ENCODE measurements at places on chromosomes 2 and 18.

DNA sequence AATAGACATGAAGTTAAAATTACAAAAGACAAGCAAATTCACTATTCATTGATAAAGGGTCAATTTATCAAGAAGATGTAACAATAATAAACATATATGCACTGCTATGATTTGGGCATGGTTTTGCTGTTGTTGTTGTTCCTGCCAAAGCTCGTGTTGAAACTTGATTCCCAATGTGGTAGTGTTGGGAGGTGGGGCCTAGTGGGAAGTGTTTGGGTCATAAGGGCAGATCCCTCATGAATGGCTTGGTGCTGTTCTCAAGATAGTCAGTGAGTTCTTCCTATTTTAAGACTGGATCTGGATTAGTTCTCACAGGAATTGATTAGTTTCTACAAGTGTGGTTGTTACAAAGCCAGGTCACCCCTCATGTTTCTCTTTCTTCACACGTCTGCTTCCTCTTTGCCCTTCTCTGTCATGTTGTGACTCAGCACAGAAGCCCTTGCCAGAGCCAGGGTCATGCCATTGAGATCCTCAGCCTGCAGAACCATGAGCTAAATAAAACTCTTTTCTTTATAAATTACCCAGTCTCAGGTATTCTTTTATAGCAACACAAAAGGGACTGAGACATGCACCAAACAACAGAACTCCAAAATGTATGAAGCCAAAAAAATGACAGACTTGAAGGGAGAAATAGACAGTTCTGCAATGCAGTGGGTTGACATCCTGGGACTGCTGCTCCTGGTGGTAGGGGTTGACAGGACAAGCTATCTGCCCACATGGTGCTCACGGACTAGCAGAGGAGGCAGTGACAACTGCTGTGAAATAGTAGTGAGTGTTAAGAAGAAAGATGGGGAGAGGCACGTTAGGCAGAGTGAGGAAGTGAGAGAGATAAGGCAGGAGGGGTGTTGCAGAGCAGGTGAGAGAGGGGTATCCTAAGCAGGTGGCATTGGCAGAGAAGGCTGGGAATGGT is 18.6 kb upstream of the SKA1 start:
- no peak for DNase-seq

GRCh38 chr18:56984731-56985130 is 162.2 kb upstream of the BOD1L2 start:
- DNase-seq: no peak

- no peak for DNase-seq
Measured at GRCh38 chr18:21904856-21905255, 164.3 kb downstream of the MIB1 start.

GRCh38 chr18:51345848-51346391 is 148.4 kb upstream of the MEX3C start:
- no peak for DNase-seq

GRCh38 chr2:60589104-60589503 is 35.6 kb upstream of the BCL11A start:
- no peak for DNase-seq

- DNase-seq: peak; percentile 17
Measured at GRCh38 chr2:165406173-165406572, 63.3 kb upstream of the CSRNP3 start.

DNA sequence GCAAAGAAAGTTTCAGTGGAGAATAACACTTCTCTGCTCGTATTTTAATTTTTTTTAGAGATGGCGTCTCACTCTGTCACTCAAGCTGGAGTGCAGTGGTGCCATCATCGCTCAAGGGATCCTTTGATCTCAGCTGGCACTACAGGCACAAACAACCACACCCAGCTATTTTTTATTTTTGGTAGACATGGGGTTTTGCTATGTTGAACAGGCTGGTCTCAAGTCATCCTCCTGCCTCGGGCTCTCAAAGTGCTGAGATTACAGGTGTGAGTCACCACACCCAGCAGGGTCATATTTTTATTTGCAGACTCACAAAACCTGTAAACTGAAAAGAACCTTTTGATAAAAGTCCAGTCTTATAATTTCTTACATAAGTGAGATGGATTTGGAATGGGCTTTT is 2.6 kb downstream of the TRAK2 start:
- no peak for DNase-seq

- no peak for DNase-seq
Measured at GRCh38 chr2:26337298-26337697, 8.6 kb upstream of the SELENOI start.

DNA sequence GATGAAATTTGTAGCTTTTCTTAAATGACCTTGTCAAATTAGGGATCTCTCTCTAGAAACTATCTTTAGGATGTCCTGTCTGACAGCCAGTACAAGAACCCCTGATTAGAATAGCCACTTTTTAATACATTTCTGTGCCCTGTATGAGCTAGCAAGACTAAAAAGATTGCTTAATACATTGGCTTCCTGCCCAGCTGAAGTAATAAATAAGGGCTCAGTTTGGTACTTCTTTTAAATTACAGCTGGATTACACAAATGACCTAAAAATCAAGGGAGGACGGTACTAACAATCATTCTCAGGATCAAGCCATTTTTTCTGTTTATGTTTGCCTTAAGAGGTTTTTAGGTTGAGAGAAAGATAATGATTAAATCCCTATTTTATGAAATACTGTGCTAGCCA is 11.6 kb upstream of the OLA1 start:
- DNase-seq: no peak

DNA sequence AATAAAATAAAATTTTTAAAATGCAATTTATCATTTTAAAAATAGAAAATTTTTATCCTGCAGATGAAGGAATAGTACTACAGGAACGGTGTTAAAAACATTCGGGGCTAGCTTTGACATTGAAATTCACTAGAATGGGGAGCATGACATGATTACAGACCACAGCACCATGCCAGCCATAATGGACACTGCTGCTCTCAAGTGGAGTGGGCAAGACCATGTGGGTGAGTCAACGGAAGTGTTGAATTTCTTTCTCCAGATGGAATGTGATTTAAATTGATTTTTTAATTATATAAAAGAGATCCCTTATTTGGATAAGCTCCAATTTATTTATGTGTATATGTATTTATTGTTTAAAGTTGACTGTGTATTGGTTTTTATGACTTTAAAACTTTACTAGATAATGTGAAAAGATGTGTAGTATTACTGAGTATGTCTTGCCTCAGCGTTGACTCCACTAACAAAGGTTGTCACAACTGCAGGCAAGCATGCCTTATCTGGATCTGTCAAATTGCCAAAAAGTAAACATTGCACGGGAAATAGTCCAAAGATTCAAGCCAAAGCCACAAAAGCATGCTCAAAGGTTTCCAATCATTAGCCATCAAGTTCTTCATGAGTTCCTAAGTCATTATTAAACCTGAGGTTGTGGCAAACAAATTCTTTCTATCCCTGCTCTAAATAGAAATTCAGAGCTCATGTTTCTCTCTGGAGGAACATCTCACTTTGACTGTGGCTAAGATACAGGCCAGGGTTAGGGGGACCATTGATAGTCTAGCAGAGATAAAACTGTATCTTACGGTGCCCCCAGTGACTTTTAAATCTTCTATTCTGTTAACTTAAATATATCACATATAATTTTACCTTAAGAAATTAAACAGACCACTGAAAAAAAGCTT is 536.9 kb downstream of the TMX3 start:
- DNase-seq: no peak

- DNase-seq: no peak
Measured at GRCh38 chr2:28636491-28636890, 115.1 kb upstream of the PPP1CB start.

DNA sequence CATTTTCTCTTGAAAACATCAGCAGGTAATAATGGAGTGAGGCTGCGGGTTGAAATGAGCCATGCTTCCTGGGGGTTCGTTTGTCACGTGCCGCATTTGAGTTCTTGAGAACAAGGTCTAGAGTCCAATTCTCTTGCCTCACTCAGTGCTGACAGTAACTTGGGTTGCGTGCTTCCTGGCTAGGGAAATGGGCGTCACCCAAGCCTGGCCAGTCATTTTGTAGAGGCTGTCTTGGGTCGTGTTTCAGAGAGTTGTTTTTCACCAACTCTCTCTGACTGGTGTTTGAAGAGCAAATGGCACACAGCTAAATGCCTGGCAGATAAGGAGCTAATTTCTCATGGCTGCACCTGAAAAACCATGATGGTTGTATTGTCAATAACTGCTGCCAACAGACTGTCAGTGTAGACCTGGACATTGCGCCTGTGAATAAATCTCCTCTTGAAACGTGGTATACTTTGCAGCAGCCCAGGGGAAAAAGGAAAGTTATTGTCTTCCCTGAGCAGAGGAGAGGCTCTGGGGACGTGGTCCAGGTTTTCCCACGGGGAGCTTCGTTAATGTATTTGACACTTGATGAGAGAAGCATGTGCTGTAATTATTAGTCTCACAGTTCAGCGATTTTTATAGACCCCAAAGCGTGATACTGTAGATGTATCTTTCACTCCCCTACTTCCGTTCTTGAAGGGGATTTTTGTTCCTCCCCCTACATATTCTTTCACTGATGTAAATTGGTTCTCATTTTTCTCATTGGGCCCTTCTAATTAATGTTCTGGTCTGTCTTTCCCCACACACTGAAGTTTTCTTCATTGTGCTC is 196.0 kb downstream of the FHOD3 start:
- DNase-seq: no peak

GRCh38 chr2:174692256-174692919 is 71.9 kb downstream of the CHRNA1 start:
- no peak for DNase-seq

GRCh38 chr2:8216397-8216796 is 465.5 kb upstream of the ID2 start:
- DNase-seq: no peak

DNA sequence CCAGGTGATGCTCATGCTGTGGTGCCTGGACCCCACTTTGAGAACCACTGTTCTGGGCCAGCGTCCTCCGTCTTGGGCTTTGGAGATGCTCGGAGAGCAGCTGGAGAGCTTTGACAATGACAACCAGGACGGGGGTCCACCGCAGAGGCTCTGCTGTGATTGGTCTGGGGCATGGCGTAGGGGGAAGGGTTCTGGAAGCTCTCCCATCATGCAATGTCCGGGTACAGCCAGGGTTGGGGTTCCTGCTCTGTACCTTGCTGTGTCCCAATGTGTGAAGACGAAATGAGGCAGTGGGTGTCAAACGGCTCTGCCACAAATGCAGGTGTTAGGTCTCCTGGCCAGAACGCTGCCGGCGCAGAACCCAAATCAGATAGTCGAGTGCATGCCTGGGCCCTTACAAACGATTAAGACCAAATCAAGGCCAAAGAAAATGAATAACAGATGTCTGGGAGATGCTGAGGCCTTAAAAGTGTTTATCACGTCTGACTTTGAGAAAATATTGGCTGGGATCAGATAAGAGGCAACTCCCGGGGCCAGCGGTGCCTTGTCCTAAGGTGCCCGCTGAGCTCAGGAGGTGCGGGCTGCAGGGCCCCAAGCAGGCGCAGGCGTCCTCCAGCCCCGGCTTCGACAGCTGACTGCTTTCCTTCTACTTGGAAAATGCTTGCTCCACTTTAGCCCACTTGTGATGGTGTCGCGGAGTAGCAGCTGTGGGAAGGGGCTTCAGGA is 117.2 kb downstream of the VAPA start:
- DNase-seq: no peak

GRCh38 chr2:58057707-58058530 is 11.3 kb downstream of the VRK2 start:
- DNase-seq: no peak
